ENCODE measurements at places on chromosomes 3 and 15.

- DNase-seq, result no peak
These were observed 19.1 kb downstream of the DUSP7 start for GRCh38 chr3:52037291-52037690.

GRCh38 chr3:59115364-59116232 lies 65.8 kb upstream of the CFAP20DC start:
- no peak for DNase-seq

GRCh38 chr15:62035256-62035924 lies 24.9 kb downstream of the VPS13C start:
- peak; percentile 59 for DNase-seq

GRCh38 chr15:72175186-72176044 lies 22.2 kb downstream of the GRAMD2A start:
- no peak for DNase-seq

- no peak for DNase-seq
These were observed 267.4 kb upstream of the HES1 start for GRCh38 chr3:193868590-193868989.

- peak; percentile 52 for DNase-seq
These were observed 44.8 kb downstream of the ANP32A start for GRCh38 chr15:68775671-68776476.
